ENCODE measurements at places on chromosomes 2 and 18. TPM values are rescaled to one million over a fixed set of nuclear protein-coding genes. Genes with fewer than 3 reads are reported as not detected.
A peak's percentile ranks its signal among the peaks of the same experiment; 100 is the strongest.

B4GALT6 gene
- total RNA-seq: 2.4 TPM

CCDC141 gene
- not detected for total RNA-seq

DTNA gene
- total RNA-seq: 14.5 TPM

PAX3 gene
- total RNA-seq: not detected

MYO1B gene
- 211 TPM for total RNA-seq

MC4R gene
- 0.32 TPM for total RNA-seq

TTC31 gene
- total RNA-seq: 17.7 TPM

GRCh38 chr2:95215018-95215612 lies 7.8 kb downstream of the ZNF892 start:
- no peak overlapping the region for H3K27ac ChIP-seq
- no peaks in the 10 kb centered on the region for H3K4me1 ChIP-seq
- H3K27me3 ChIP-seq: no peaks in the 10 kb centered on the region

DNA sequence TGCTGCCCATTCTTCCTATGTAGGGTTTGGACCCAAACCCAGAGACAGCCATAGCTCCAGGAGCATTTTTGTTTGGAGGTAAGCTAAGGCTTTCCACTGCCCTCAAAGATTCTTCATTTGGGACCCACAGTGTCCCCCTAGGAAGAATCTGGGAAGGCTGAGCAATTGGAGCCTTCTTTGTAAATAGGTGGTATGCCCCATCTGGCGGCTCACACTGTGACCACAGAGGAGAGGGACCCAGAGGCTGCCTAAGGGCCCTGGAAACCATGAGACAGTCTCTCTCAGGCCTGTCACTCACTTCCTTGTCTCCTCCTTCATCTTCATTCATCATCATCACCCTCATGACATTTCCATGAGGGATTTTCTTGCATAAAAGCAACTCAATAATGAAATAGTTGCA lies 215.4 kb upstream of the OSR1 start:
- DNase-seq: no peak
- H3K27me3 ChIP-seq: 0 out of 2 replicates have a peak, but pooled peaks cover 4% of the 10 kb centered on the region
- H3K36me3 ChIP-seq: no peaks in the 10 kb centered on the region
- no peak overlapping the region for H3K4me3 ChIP-seq
- H3K4me1 ChIP-seq: peaks cover 34% of the 10 kb centered on the region
- H3K27ac ChIP-seq: no peak overlapping the region

GRCh38 chr18:3715231-3716080 lies 265.5 kb downstream of the TGIF1 start:
- H3K36me3 ChIP-seq: no peaks in the 10 kb centered on the region
- DNase-seq: no peak

- peaks cover 10% of the 10 kb centered on the region for H3K36me3 ChIP-seq
- H3K4me3 ChIP-seq: no peak overlapping the region
- H3K27ac ChIP-seq: no peak overlapping the region
- peaks cover 10% of the 10 kb centered on the region for H3K4me1 ChIP-seq
- DNase-seq: no peak
- no peaks in the 10 kb centered on the region for H3K27me3 ChIP-seq
Measured at GRCh38 chr2:237995036-237995435, 28.2 kb downstream of the UBE2F start.

- DNase-seq: peak; percentile 77
- no peaks in the 10 kb centered on the region for H3K27me3 ChIP-seq
- H3K4me1 ChIP-seq: no peaks in the 10 kb centered on the region
- no peak overlapping the region for H3K4me3 ChIP-seq
- no peak overlapping the region for H3K27ac ChIP-seq
- H3K36me3 ChIP-seq: no peaks in the 10 kb centered on the region
Measured at GRCh38 chr18:35143622-35144596, 96.9 kb upstream of the ZNF397 start.

DNA sequence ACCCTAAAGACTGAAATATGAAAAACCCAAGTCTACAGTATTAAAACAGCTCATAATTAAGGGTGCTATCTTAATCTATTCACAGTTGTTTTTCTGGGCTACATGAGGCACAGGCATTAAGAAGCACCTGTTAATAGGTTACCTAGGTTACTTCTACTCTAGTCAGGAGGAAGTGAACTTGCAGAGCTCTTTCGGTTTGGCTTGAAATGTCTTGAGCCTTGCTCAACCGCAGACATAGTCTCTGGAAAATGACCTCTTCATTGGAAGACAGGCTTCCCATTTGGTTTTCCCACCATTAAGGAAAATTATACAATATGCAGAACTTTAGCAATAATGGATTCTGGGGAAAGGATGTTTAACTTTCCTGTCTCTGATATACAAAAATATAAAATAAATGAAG lies 142.3 kb upstream of the KCNJ3 start:
- H3K4me3 ChIP-seq: no peak overlapping the region
- H3K4me1 ChIP-seq: no peaks in the 10 kb centered on the region
- no peaks in the 10 kb centered on the region for H3K36me3 ChIP-seq
- no peaks in the 10 kb centered on the region for H3K27me3 ChIP-seq
- H3K27ac ChIP-seq: no peak overlapping the region

DNA sequence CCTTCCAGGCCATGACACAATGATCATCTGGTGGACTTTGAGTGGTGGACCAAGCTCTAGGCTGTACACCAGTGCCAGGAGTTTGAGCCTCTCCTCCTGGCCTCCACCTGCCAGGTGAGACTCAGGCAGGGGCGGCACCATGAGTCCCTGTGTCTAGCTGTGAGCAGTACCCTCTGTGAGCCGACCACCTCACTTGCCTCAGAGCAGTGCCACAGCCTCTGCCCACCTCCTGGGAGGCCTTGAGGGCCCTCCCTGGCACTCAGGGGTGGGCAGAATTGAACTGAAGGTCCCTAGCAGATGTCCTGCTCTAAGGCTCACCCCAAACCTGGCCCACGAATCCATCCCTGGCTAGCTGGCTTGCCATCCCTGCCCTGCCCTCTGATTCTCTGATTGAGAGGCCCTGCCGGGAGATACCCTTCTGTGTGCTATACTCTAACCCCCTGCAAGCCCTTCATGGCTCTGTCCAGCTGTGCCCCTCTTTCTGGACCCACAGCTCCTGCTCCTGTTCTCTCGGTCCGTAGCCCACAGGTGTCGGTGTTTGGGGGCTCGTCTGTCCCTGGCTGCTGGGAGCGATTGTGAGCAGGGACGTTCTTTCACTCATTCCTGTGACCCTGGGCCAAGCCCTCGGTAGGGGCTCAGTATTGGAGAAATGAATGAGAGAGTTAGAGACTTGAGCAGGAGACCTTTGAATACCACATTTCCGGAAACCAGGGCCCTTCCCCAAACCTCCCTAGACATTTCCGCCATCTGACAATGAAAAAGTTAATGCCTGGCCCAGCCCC lies 70.0 kb downstream of the INHBB start:
- no peaks in the 10 kb centered on the region for H3K4me1 ChIP-seq
- peaks cover 39% of the 10 kb centered on the region for H3K27me3 ChIP-seq
- no peak overlapping the region for H3K27ac ChIP-seq
- no peak overlapping the region for H3K4me3 ChIP-seq
- no peaks in the 10 kb centered on the region for H3K36me3 ChIP-seq
- DNase-seq: no peak

DNA sequence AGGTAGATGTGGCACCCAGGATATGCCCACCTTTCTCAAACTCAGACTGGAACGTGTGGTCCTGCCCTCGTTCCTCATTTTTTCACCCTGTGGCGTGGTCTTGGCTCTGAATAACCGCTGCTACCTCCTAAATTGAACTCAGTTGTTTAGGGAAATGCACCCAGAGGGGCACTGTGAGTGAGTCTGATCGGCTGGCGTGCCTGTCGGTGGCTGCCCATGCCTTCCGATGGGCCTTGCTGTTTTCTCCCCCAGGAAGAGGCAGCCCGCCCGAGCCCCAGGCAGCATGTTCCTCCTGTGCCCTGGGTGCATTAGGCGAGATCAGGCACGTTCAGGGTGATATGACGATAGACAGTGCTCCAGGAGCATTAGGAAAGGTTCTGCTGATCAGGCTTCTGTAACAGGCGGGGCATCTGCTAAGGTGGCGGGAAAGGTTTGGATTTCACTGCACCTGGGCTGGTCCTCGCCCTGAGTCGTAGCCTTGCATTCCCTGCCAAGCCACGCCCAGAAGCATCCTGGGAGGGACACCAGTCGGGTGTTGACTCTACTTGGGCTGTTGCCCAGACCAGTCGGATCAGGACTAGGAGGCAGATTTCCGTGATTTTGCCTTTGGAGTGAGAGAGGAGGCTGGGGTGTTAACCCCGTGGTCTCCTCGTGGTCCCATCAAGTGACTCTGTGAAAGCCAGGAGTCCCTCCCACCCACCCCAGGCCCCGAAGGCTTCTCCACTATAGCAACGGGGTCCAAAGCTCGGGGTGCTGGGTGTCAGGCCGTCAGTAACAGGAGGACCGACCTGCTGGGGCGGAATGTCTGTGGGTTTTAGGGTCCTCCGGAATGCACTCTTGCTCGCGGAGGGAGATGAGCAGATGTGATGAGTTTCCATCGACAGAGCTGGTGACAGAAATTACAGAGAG lies 75.1 kb downstream of the SH3BP4 start:
- peak overlapping the region; percentile 67 for H3K4me3 ChIP-seq
- H3K36me3 ChIP-seq: no peaks in the 10 kb centered on the region
- H3K27me3 ChIP-seq: no peaks in the 10 kb centered on the region
- peaks cover 62% of the 10 kb centered on the region for H3K4me1 ChIP-seq
- DNase-seq: peak; percentile 83

Data from GM23248 (cell line).